ENCODE measurements at places on chromosomes 3 and 15.

DNA sequence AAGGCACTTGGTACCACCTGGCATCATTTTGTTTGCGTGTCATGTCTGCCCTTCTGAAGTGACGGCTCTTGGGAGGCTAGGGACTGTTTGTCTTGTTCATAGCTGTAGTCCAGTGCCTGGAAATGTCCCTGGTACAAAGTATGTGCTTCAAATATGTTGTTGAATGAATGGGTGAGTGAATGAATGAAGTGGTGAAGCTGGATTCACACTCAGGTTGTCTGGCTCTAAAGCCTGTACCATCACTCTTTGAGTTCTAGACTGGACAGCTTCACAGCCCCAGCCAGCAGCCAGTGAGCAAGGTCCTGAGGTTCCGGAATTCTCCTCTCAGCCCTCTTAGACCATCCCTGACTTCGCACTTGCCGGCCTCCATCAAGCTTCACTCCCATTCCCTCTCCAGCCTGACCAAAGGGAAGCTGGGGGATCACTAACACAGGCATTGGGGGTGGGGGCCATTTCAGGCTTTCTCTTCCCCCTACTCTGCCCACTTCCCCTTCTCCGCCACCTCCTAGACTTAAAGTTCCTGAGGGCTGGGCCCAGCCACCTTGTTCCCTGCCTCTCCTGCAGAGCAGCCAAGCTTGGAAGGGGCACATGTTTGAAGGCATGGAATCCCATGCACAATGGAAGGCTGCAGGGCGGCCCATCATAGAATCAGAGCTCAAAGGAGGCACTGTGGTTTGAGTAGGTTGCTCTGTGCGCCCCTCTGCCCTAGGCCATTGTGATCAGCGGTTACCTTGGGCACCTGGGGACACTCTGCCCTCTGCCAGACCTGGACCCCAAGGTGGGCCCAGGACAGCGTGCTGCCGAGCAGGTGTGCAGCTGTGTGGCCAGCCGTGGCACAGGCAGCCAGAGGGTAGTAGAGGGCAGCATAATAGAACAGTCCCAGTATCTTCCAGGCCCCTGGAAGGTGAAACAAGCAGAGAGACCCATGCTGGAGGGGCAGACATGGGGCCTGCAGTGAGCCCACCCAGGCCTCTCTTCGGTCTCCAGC, 7.7 kb downstream of the STRA6 start:
- no peak for DNase-seq

DNA sequence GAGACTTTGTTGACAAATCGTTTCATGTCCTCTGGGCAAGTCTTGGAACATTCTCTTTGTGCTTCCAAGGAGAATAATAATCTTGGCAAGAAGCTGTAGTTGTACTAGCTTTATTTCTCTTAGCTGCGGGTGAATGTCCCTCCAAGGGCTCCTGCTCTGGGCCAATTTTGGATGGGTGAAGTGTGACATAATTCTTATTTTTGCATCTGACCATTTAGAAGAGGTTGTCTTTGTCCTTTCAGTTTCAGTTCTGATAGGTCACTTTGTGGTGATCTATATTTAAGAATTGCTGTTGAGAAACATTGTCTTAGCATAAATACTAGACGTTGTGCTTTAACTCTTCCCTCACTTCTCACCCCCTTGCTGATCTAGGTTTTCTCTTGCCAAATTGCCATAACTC, 164.8 kb upstream of the RORA start:
- DNase-seq: no peak

GRCh38 chr3:187902936-187903335, 157.7 kb upstream of the BCL6 start:
- DNase-seq: no peak

- DNase-seq: no peak
These were observed 9.2 kb upstream of the FNDC3B start for GRCh38 chr3:172030181-172030580.

GRCh38 chr15:84552896-84553295, 47.9 kb upstream of the ZSCAN2 start:
- no peak for DNase-seq

GRCh38 chr3:104180906-104181305, 1185.8 kb upstream of the ALCAM start:
- DNase-seq: no peak

DNA sequence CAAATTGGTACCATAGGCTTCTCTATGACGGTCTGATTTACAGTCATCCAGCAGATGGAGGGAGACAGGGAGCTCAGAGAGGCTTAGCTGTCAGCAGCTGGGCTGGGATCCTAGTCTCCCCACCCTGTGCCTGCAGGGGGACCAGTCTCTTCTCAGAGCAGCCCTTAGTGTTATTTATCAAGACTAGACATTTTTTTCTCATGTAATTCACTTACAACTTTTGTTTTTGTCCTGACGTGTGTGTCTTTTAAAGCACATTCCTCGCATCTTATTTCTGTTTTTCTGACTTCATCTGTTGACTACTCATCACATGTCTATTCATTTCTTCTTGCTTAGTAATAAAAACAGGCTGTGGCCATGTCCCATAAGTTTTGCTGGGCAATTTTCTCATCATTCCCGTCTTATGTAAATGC, 116.1 kb downstream of the KLF13 start:
- DNase-seq: no peak

- DNase-seq: no peak
These were observed 2.8 kb upstream of the NRROS start for GRCh38 chr3:196636369-196637349.

DNA sequence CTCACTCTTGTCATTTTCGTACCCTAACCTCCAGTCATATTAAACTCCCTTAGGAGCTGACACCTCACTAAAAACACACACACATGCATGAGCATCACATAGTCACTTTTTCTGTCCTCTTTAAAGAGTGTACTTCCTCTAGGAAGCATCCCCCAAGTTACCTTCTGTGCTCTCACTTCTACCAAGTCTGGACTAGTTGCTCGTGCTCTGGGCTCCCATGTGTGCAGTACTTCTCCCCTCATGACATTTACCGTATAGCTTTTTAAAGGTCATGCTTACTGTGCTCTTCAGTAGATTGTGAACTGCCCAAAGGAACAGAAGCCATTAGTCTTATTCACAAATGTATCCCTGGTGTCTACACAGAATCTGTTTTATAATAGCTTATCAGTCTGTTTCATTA, 42.0 kb downstream of the CRYBG3 start:
- no peak for DNase-seq
